ENCODE measurements at places on chromosomes 1 and 21. TPM values are rescaled to one million over a fixed set of nuclear protein-coding genes. Genes with fewer than 3 reads are reported as not detected.

OLIG2 gene
- total RNA-seq, result not detected

CELA3B gene
- 4.1 TPM for total RNA-seq

ALDH4A1 gene
- total RNA-seq, result 13.8 TPM

ANGPTL3 gene
- total RNA-seq, result not detected

CNR2 gene
- total RNA-seq, result 15.1 TPM

ASCL5 gene
- not detected for total RNA-seq

SPEN gene
- total RNA-seq, result 58.7 TPM

Data from GM12878 (cell line).